Kidney epithelial cell (primary cell): ENCODE measurements at places on chromosomes 4 and X.
A peak's percentile ranks its signal among the peaks of the same experiment; 100 is the strongest.

DNA sequence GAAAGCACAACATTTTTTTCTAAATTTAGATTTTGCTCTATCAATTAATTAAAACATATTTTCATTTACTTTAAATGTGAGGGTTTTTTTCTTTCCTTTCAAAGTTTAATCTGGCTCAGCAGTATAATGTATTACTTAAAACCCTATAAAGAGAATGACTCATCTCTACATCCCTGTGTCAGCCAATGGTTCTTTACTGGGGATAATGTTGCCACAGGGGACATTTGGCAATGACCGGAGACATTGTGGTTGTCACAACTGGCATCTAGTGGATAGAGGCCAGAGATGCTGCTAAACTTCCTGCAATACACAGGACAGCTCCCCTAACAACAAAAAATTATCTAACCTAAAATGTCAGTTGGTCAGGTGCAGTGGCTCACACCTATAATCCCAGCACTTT is 53.8 kb downstream of the SYNPO2 start:
- no peak for DNase-seq

GRCh38 chr4:21554500-21554899 is 394.1 kb downstream of the KCNIP4 start:
- DNase-seq: no peak

GRCh38 chr4:163500586-163500985 is 6.1 kb downstream of the TMA16 start:
- DNase-seq: no peak

DNA sequence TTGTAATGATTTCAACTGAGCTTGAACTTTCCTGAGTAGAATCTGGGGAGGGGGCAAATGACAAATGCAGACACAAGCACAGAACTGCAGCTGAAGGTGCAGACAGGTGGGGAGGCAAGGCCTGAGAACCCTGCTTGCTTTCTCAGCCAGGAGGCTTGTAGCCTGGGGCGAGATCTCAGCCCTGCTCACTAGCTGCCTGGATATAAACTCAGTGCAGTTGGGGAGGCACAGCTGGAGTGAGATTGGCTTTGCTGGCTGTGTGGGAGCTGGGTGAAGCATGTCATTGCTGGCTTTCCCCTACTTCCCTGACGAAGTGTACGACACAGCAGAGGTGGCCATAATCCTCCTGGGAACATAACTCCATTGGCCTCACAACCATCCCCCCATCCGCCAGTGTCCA is 55.5 kb upstream of the NEXMIF start:
- DNase-seq: no peak

- peak; percentile 68 for DNase-seq
Measured at GRCh38 chrX:120457766-120458180, 11.3 kb downstream of the LAMP2 start.

GRCh38 chr4:86809809-86810208 is 39.4 kb downstream of the SLC10A6 start:
- DNase-seq: no peak

GRCh38 chr4:185099940-185100339 is 43.1 kb upstream of the SLC25A4 start:
- no peak for DNase-seq

GRCh38 chr4:118716304-118716703 is 31.1 kb downstream of the METTL14 start:
- no peak for DNase-seq

DNA sequence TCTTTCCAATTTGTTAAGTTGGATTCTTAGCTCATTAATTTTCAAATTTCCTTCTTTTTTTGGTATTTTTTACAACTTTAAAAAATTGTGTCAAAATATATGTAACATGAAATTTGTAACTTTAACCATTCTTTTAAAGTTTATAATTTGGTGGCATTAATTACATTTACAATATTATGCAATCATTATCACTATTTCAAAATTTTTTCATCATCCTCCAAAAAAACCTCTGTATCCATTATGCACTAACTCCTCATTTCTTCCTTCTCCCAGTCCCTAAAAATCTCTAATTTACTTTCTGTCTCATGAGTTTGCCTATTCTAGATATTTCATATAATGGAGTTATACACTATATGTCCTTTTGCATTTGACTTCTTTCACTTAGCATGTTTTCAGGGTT is 4.7 kb upstream of the FAM47E start:
- no peak for DNase-seq

- no peak for DNase-seq
Measured at GRCh38 chr4:54566608-54567007, 91.1 kb upstream of the KIT start.
